ENCODE measurements at places on chromosomes 3 and 15.
A peak's percentile ranks its signal among the peaks of the same experiment; 100 is the strongest.

- H3K36me3 ChIP-seq, result no peaks in the 10 kb centered on the region
- no peaks in the 10 kb centered on the region for H3K27me3 ChIP-seq
- no peak overlapping the region for H3K4me3 ChIP-seq
- peaks cover 16% of the 10 kb centered on the region for H3K4me1 ChIP-seq
- no peak overlapping the region for H3K27ac ChIP-seq
These were observed 70.0 kb downstream of the FOXP1 start for GRCh38 chr3:71513515-71513914.

- DNase-seq, result peak; percentile 74
- peak overlapping the region; percentile 14 for H3K27ac ChIP-seq
- peaks cover 87% of the 10 kb centered on the region for H3K4me1 ChIP-seq
- peak overlapping the region; percentile 93 for H3K4me3 ChIP-seq
These were observed 765 bp upstream of the MAPKAPK3 start for GRCh38 chr3:50616003-50616769.

GRCh38 chr15:53974121-53974520 lies 4.1 kb upstream of the UNC13C start:
- no peak for DNase-seq
- H3K4me1 ChIP-seq, result no peaks in the 10 kb centered on the region
- no peak overlapping the region for H3K27ac ChIP-seq
- H3K4me3 ChIP-seq, result no peak overlapping the region

GRCh38 chr3:170572665-170573253 lies 13.1 kb downstream of the SLC7A14 start:
- DNase-seq, result no peak
- H3K4me1 ChIP-seq, result no peaks in the 10 kb centered on the region
- no peaks in the 10 kb centered on the region for H3K36me3 ChIP-seq

- no peak overlapping the region for H3K4me3 ChIP-seq
- H3K27ac ChIP-seq, result no peak overlapping the region
- H3K27me3 ChIP-seq, result peaks cover 12% of the 10 kb centered on the region
- H3K36me3 ChIP-seq, result no peaks in the 10 kb centered on the region
- no peak for DNase-seq
These were observed 37.9 kb downstream of the NTRK3 start for GRCh38 chr15:88218557-88219221.

DNA sequence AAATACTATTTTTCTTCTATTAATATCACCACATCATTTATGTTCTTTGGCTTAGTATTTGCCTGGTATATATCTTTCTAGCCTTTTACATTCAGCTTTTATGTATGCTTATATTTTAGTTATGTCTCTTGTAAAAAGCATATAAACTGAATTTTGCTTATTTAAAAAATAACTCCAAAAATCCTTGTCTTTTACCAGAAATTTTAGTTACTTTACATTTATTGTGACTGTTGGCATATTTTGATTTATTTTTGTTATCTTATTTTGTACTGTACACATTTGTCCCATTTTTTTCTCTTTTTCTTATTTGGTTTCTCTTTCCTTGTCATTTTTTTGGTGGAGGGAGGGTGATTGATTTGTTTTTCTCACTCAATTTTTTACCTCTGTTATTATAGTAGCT lies 169.6 kb downstream of the UACA start:
- H3K4me3 ChIP-seq, result no peak overlapping the region
- no peak overlapping the region for H3K27ac ChIP-seq
- no peaks in the 10 kb centered on the region for H3K4me1 ChIP-seq
- no peak for DNase-seq
- no peaks in the 10 kb centered on the region for H3K36me3 ChIP-seq

GRCh38 chr3:72829701-72830100 lies 18.5 kb downstream of the SHQ1 start:
- peaks cover 25% of the 10 kb centered on the region for H3K36me3 ChIP-seq
- H3K27me3 ChIP-seq, result no peaks in the 10 kb centered on the region
- H3K27ac ChIP-seq, result no peak overlapping the region
- H3K4me1 ChIP-seq, result no peaks in the 10 kb centered on the region
- no peak overlapping the region for H3K4me3 ChIP-seq
- no peak for DNase-seq

- peaks cover 3% of the 10 kb centered on the region for H3K27me3 ChIP-seq
- H3K4me3 ChIP-seq, result no peak overlapping the region
- DNase-seq, result no peak
- no peaks in the 10 kb centered on the region for H3K4me1 ChIP-seq
- H3K36me3 ChIP-seq, result no peaks in the 10 kb centered on the region
These were observed 23.9 kb upstream of the FAM3D start for GRCh38 chr3:58690490-58690889.

- H3K27ac ChIP-seq, result no peak overlapping the region
- peaks cover 10% of the 10 kb centered on the region for H3K4me1 ChIP-seq
- no peak overlapping the region for H3K4me3 ChIP-seq
These were observed 176.9 kb upstream of the LMCD1 start for GRCh38 chr3:8324747-8325146.

DNA sequence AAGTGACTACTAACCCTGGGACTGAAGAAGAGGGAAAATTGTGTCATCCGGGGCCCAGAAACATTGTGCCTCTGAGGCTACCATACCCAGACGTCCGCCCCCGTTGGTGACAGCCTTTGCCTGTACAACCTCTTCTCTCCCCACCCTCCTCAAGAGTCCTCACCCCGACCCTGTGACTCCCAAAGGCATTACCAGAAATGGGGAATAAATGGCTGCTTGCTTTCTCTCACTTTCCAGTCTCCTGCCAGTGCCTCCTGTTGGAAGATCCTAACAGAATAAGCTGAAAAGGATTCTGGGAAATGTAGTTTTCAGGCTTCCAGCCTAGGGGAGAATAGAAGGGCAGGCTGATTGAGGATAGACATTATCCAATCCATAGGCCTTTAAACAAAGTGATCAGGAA lies 30.8 kb upstream of the SLC25A36 start:
- H3K36me3 ChIP-seq, result no peaks in the 10 kb centered on the region
- H3K4me3 ChIP-seq, result no peak overlapping the region
- H3K27ac ChIP-seq, result no peak overlapping the region
- no peaks in the 10 kb centered on the region for H3K27me3 ChIP-seq
- H3K4me1 ChIP-seq, result no peaks in the 10 kb centered on the region
- DNase-seq, result no peak

DNA sequence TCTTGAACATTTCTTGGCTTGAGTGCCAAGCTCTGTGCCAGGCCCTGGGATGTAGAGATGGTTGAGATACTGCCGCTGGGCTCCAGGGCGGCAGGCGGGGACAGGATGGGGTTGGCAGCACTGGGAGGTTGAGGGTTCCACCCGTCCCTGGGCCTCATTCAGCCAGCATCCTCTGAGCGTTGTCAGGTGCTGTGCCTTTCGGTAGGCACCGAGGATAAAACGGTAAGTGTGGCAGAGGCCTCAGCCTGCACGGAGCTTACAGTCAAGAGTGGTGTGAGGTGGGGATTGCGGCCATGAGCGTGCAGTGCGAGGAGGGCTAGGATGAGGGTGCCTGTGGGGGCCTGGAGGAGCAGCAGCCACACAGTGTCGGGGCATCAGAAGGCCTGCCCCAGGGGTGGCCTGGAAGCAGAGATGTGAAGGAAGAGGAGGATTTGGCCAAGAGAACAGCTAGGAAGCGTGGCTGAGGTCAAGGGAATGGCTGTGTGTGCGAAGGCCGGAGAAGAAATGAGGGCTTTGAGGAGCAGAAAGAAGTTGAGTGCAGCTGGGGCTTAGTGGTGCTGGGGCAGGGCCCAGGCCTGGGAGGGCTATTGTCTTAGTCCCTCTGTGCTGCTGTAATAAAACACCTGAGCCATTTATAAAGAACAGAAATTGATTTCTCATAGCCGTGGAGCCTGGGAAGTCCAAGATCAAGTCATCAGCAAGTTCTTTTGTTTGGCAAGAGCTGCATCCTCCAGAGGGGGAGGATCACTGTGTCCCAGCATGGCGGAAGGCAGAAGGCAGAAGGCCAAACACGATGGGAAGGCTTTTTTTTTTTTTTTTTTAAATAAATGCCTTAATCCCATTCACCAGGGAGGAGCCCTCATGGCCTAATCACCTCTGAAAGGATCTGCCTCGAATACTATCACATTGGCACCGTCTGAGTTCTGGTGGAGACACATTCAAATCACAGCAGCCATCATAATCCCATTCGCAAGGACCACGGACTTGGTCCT lies 22.7 kb downstream of the CORO2B start:
- no peaks in the 10 kb centered on the region for H3K4me1 ChIP-seq
- H3K4me3 ChIP-seq, result no peak overlapping the region
- peaks cover 10% of the 10 kb centered on the region for H3K27me3 ChIP-seq
- no peak overlapping the region for H3K27ac ChIP-seq
- H3K36me3 ChIP-seq, result no peaks in the 10 kb centered on the region
- no peak for DNase-seq

- H3K27me3 ChIP-seq, result no peaks in the 10 kb centered on the region
- H3K36me3 ChIP-seq, result no peaks in the 10 kb centered on the region
- no peak overlapping the region for H3K27ac ChIP-seq
- peaks cover 5% of the 10 kb centered on the region for H3K4me1 ChIP-seq
These were observed 11.3 kb upstream of the RPL39L start for GRCh38 chr3:187150599-187150998.

- H3K27me3 ChIP-seq, result no peaks in the 10 kb centered on the region
- no peaks in the 10 kb centered on the region for H3K36me3 ChIP-seq
- no peak overlapping the region for H3K4me3 ChIP-seq
- peaks cover 17% of the 10 kb centered on the region for H3K4me1 ChIP-seq
These were observed 1.3 kb upstream of the TP63 start for GRCh38 chr3:189629803-189630455.

- H3K4me3 ChIP-seq, result no peak overlapping the region
- peaks cover 17% of the 10 kb centered on the region for H3K4me1 ChIP-seq
- no peak overlapping the region for H3K27ac ChIP-seq
- H3K27me3 ChIP-seq, result no peaks in the 10 kb centered on the region
- H3K36me3 ChIP-seq, result no peaks in the 10 kb centered on the region
- no peak for DNase-seq
These were observed 181.7 kb downstream of the TPRG1 start for GRCh38 chr3:189353318-189353965.

DNA sequence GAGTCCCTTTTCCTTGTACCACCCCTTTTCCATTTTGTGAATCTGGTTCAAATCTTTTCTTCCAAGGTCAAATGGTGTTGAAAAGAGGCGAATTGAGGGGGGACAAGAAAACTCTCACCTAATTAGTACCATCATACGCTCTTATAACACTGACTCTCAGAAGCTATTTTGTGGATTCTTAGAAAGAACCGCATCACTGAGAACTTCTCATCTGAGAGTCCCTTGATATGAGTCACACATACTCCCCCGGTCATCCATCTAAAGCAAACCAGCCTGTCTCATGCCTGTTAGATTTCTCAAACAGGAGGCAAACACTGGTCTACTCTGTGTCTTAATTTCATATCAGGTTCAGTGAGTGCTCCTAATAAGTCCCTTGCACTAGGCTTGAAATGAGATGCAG lies 76.5 kb upstream of the SPRED1 start:
- H3K27ac ChIP-seq, result no peak overlapping the region
- no peaks in the 10 kb centered on the region for H3K4me1 ChIP-seq
- H3K36me3 ChIP-seq, result no peaks in the 10 kb centered on the region
- no peak overlapping the region for H3K4me3 ChIP-seq
- H3K27me3 ChIP-seq, result peaks cover 3% of the 10 kb centered on the region
- no peak for DNase-seq
